ENCODE measurements at places on chromosomes 13 and 19.

GRCh38 chr13:71046360-71047079 is 820.5 kb downstream of the DACH1 start:
- DNase-seq: no peak

- DNase-seq: no peak
These were observed 305.5 kb downstream of the DNAJC15 start for GRCh38 chr13:43328907-43329306.

DNA sequence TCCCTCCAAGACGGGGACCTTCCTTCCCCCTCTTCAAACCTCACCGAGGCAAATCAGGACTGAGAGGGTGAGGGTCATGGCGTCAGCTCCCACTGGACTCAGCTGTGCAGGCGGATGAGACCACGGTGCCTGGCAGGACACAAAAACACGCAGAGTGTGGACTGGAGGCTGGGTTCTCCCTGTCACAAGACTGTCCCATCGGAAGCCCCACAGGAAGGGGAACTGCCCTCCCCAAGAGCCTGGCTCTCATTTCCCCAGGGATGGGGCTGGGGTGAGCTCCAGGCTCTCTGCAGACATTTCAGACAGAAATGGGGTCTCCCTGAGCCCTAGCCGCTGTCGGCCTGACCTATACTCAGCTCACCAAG is at the start of gene LILRB5:
Gene LILRB5 (minus strand): TSS at position 158 of the 365 bp plus-strand sequence. CDS start 80 bp downstream, at position 78.
- no peak for DNase-seq

- DNase-seq: no peak
These were observed 10.0 kb downstream of the CALM3 start for GRCh38 chr19:46610851-46611770.

DNA sequence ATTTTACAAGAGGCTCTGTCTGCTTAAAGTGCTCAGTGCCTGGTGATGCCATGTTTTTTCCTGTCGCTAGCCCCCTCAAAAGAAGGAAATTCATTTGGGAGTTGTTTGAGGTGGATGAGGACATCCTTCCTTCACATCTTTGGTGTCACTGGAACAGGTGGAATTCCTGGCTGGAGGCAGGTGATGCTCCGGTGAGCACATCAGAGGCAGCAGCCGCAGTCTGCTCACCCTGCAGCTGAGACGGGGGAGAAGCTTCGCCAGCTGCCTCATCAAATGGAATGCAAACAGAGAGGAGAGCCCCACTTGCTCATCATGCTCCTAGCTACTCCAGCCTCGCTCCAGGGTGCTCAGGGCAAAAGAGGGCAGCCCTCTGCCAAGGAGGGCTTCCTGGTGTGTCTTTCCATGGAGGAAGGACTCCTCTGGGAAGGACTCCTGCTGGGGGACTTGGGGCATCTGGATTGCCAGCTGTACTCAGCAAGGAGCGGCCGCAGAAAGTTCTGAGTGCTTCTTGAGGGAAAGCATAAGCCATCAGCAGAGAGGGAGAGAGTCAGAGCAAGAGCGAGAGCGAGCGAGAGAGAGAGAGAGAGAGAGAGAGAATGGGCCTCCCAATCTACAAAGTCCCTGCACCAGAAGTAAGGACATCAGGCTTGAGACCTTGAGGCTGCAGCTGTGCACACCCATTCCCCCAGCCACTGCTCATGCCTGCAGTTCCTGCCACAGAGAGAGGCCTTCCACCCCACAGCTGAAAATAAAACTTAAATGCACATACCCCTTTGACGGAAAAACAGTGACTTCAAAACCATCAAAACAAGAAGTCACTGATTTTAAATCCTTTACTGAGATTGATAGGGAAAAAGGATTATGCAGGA is 74.3 kb upstream of the UBL3 start:
- DNase-seq: no peak

GRCh38 chr13:94656766-94657165 is 55.1 kb downstream of the GPR180 start:
- DNase-seq: no peak

GRCh38 chr19:8095354-8095886 is 42.9 kb downstream of the CCL25 start:
- DNase-seq: no peak

DNA sequence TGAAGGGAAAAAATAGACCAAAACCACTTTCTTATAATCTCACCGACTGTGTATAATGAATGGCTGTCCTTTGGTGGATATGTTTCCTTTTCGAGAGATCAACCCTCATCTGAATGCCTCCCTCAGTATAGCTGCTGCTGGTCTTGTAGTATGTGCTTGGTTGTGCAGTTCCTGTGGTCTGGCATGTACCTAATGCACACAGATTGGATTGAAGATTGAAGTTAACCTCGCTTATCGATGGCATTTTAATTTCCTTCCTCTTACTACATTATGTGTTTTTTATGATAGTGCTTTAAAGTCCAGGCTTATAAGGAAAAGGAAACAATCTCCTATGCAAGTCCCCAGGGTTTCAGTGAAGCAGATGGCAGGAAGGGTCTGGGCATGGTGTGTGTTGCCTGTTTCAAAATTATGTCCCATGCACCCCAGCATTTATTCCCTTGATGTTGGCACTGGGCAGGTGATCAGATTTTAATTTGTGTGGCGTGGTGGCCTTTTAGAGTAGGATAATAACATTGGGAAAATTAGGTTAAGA is 334.1 kb downstream of the SHISA2 start:
- no peak for DNase-seq

GRCh38 chr19:20367811-20368294 is 197.7 kb downstream of the ZNF737 start:
- DNase-seq: no peak

DNA sequence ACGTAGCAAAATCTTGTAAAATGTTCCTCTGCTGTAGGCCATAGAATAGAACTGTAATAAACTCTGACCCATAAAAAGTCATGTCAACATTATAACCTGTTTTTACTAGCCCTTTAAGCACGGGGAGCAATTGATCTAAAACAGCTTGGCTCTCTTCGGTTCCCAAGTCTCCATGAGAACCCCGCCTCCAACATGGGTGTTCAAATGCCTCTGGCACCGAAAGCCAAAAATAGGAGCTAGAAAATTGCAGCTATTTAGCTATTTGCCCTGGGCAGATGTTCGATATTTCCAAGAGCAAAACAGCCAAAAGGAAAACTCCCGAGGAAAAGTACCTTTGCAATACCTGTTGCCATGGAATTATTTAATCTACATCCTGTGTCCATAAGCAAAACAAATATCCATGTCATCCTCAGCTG is 563.1 kb downstream of the EFNB2 start:
- no peak for DNase-seq

DNA sequence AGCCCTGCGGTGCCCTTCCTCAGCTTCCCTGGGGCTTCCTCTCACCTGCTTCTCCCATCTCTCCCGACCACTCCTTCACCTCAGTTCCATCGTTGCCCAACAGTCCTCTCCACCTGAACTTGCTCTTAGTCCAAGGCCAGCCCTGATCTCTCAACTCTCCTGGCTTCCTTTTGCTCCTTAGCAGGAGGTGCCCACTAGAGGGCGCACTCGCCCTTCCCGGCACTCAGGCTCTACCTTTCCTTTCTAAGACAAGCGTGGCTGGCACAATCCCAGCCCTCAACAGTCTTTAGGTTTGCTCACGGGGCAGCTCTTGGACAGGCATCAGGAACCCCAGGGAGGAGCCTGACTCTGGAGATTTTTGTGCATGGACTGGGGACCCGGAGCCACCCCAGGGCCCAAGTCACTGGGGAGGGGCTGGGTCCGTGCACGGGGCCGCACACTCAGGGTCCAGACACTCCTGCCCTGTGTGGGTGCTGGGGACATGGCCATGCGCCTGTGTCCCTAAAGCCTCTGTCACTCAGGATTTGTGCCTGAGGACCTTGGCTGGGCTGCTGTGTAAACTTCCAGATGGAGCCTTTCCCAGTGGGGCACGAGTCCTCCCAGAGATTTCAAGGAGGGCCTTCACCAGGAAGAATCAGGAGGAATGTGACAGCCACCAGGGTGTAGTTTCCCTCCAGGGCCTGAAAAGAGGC is 12.1 kb upstream of the CEACAM8 start:
- DNase-seq: no peak

DNA sequence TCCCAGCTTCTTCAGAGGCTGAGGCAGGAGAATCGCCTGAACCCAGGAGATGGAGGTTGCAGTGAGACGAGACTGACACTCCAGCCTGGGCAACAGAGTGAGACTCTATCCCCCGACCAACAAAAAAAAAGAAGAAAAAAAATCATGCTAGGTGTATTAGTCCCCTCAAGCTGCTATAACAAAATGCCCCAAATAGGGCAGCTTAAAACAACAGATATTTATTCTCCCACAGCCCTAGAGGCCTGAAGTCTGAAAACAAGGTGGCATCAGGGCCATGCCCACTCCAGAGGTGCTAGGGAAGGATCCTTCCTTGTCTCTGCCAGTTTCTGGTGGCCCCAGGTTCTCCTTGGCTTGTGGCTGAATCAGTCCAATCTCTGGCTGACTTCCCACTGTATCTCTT is 8.6 kb upstream of the EHD2 start:
- no peak for DNase-seq

DNA sequence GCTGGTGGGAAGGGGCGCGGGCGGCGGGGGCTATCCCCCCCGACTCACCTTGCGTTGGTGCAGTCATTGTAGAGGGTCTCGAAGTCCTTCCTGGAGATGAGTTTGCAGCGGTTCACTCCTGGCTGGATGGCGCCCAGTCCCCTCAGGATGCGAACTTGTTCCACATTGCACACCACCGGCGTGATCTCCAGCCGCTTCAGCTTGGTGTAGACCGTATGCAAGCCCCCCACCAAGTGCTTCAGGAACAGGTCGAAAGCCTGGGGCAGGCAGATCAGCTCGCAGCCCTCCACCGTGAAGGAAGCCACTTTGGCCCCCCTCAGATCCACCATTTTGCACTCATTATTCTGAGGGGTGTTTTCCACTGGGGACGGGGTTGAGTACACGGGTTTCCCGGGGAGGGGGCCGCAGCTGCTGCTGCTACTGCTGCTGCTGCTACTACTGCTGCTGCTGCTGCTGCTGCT is 1.1 kb downstream of the DACH1 start:
- no peak for DNase-seq

- DNase-seq: no peak
These were observed 6.6 kb downstream of the AKT2 start for GRCh38 chr19:40278361-40279035.

DNA sequence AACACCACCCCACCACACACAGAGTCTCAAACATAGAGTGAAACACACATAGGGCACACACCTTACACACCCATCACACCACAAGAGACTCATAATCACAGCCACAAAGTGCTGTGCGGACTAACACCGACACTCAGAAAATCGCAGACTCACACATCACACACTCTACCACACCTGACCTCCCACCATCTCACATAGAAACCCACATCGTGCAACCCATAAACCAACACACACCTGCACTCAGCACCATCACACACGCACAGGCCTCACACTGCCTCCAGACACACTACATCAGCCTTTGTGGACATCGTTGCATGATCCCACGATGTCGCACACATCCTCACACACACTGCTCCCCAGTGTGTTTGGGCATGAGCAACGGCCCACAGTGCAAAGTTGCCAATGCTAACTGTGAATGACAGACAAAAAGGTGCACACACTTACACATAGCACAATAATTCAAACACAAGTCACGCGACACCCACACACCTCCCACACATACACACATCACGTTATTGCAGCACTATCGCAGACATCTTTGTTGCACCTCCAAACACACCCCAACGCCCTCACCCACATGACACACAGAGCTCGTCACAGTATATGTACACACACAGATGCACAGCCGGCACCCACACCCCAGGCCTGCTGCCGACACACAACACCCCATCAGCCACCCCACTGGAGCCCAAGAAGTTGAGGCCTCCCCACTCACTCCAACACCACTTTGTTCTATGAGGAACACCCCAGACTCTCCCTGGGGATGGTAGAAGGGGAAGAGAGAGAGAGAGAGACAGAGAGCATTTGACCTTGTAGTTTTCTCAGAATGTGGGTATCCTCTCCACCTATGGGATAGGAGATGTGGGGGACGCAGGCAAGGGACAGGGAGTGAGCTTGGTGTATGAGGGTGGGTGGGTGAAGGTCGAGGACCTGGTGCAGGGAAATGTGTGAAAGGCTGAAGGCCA is 1.2 kb upstream of the ATP1A3 start:
- no peak for DNase-seq

GRCh38 chr19:54011507-54012211 is 20.2 kb downstream of the CACNG6 start:
- DNase-seq: no peak

DNA sequence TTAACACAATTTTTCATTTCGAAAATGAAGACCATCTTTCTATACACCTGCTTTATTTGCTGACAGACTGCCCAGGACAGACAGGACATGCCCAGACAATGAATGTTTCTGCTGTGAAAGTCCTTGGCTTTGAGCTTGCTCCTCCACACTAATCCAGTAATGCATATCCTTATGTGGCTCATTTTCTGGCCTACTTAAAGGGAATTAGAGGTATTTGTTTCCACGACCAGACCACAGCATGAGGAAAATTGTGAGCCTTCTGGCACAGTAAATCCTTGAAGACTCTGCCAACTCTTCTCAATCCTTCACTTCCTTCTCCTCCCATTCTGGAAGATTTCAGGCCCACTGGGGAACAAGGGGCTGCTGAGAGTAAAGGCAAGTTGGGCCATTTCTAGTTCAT is 25.7 kb downstream of the CCDC70 start:
- DNase-seq: no peak

DNA sequence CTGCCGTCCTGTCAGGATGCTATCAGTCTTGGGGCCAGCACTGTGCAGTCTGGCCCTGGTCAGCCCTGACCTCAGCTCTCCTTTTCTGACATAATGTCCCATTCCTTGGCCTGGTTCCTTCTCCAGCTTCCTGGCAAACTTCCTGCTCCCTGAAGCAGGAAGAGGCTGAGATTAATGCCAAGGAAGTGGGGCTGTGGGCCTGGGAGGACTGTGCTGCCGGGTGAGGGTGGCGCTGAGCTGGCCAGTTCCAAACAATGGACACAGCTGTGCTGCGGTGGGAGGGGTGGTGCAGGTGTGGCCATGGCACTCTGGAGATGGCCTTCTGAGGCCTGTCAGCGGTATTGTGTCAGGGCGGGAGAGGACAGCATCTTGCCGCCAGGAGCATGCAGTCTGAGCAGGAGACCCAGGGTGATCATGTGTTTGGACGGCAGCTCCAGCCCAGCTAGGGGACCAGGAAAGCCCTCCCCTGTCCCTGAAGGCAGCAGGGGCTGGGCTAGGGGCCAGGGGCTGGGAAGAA is 30.9 kb downstream of the TUBA3C start:
- no peak for DNase-seq
